Stimulated activated CD4-positive, alpha-beta T cell treated with anti-CD3 and anti-CD28 coated beads, Interleukin-1b, Interleukin-23, amount 100 ng/mL, for 1 hour (primary cell): ENCODE measurements at places on chromosomes 5 and 9.
A peak's percentile ranks its signal among the peaks of the same experiment; 100 is the strongest.

DNA sequence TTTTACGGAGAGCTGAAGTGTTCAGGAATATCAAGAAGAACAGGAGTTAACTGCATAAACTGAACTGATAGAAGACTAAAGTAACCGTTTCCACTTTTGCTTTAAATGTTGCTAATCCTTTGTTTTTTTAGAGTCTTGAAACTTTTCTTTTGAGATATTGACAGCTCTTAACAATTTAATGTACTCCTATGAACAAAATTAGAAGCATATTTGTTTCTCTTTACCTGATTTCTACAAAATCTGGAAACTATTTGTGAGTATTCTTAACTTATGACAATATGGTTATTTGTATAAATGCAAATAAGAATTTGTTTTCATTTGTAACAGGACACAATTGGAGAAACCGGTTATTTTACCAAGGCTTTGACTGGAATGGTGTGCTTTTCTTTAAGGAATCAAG lies 89.5 kb upstream of the FAM120A start:
- no peak for DNase-seq

DNA sequence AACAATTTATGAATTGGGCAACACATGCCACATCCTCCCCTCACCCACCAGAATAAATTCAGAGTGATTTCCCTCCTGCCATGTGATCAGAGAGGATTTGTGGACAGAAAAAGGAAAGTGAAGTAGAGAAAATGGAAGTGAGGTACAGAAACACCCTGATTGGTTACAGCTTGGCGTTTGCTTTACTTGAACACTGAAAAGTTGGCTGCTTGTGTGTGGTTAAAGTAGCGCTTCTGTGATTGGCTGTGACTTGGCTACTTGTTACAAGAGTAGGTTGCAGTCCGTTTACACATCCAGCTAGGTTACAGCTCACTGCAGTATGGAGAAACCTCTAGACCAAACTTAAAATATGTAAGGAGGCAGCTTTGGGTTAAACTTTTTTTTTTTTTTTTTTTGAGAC lies 205.2 kb upstream of the ZNF608 start:
- no peak for DNase-seq

GRCh38 chr5:143806579-143806978 lies 5.4 kb upstream of the HMHB1 start:
- no peak for DNase-seq

GRCh38 chr5:6765612-6766525 lies 52.6 kb downstream of the TENT4A start:
- DNase-seq = peak; percentile 10

DNA sequence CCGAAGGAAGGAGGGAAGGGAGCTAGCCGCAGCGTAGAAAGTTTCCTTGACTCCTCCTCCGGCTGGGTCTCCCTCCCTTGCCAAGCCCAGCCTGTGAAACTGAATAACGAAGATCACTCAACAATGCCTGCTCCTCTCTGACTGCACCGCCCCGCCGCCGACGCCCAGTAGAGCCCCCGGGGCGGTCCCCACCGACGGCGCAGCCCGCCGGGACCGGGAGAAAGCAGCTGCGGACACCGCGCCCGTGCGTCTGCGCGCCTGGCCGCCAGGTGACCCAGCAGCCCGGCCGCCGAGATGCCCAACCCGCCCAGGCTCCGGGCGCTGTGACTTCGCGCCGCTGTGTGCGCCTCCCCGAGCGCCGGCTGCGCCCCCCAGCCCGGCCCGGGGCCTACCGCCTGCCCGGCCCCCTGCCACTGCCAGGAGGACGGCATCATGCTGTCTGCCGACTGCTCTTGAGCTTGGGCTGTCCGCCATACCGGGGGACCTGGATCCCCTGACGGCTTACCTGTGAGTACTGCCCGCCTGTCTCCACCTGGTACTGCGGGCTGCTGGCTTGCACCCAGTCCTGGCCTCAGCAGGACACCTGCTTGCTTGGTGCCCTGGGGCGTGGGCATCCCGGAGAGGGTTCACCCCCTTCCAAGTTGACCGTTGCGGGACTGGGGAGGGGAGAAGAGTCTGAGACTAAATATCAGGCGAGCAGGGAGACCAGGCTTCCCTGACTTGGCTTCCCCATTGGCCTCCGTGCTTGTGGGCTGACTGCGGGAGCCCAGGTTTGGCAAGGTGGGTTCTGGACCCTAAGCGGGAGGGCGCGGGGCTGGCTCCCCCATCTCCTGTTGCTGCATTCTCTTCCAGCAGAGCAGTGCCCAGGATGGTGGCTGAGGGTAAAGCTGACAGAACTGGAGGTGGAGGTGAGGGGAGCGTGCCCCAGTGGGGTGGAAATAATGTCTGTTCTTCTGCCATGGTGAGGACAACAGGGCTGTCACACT lies 26.2 kb upstream of the SPTLC1 start:
- DNase-seq = no peak

- no peak for DNase-seq
Measured at GRCh38 chr5:170746075-170746960, 37.2 kb upstream of the GABRP start.
